ENCODE measurements at places on chromosomes 1 and 21.

- DNase-seq: no peak
These were observed 1886.9 kb downstream of the NCAM2 start for GRCh38 chr21:22885079-22885478.

GRCh38 chr1:3988431-3988830, 88.4 kb upstream of the C1orf174 start:
- DNase-seq: no peak

DNA sequence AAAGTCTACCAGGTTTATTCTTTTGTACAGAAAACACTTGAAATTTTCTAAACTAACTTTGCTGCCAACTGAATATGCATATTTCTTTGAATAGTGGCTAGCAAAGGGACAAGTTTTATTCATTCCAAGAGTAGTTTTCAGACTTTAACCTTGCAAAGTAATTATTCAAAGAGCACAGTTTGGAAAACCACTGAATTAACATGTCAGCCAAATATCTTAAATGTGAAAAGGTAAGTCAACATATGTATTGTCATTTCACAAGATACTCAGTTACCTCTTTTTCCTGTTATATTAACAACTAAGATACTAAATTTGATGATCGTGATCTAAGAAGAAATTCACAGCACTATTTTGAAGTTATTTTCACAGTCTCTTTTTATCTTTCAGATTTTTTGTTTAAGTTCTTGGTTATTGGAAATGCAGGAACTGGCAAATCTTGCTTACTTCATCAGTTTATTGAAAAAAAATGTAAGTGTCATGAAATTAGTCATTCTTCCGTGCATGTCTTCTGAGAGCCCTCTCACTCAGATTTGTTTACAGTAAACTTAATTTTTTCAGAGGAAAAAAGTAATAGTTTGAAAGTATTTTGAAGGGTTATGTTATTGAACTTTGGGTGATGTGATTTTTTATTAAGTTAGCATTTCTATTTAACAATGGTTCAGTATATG, 15.3 kb downstream of the RAB4A start:
- DNase-seq: no peak

DNA sequence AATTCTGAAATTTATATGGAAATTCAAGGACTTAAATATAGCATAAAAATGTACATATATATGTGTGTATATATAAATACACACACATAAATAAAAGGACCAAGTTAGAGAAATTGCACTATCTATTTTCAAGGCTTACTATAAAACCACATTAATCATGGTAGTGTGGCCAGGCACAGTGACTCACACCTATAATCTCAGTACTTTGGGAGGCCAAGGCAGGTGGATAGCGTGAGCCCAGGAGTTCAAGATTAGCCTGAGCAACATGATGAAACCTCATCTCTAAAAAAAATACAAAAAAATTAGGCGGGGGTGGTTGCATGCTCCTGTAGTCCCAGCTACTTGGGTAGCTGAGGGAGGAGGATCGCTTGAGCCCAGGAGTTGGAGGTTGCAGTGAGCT, 171.4 kb upstream of the GORAB start:
- DNase-seq: no peak

- DNase-seq: no peak
These were observed 2.4 kb downstream of the PAQR7 start for GRCh38 chr1:25873120-25873519.

DNA sequence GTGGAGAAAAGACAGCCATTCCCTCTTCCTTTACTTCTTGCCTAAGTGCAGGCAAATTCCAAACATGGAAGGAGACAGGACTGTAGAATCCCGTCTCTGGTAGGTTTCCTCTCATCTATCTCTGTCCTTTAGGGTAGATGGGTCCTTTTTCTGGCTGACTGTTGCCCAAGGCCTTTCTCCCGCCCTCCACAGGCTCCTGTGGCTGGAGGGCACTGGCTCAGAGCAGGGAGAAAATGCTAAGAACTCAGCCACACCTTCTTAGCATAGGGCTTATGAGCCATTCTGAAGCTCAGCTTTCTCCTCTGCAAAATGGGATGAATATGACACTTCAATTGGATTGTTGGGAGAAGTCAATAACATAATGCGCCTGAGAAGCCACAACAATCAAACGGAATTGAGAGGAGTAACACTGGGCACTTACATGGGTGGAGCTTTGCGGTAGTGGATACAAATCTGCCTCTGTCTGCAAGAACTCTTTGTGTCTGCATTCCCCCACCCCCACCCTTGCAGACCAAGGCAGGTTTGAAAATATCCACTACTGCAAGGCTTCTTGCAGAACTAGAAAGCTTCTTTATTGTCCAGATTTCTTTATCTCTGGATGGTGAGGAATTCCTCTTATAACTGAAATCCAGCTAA, 94.7 kb downstream of the CSMD2 start:
- DNase-seq: peak; percentile 76

DNA sequence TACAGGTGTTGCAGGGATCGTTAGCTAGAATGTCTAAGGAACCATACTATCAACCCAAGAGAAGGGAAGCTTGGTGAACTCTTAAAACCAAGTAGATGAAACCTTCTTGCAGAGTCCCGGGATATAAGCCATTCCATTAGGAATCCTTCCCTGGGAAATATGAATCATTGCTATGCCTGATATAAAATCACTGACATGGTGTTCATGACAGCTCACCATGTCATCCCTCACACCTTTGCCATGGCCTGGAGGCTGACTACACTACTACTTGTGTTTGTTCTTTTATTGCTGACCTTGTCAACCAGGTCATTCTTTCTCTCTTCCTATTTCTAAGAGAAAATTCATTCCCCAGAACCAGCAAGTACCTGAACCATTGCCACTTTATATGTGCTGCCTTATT, 12.1 kb downstream of the ST6GALNAC3 start:
- DNase-seq: no peak
